ENCODE measurements at places on chromosomes 16 and 17.

GRCh38 chr16:68200088-68200783, 35.7 kb downstream of the ESRP2 start:
- DNase-seq: no peak

GRCh38 chr17:68197997-68198930, 49.6 kb upstream of the AMZ2 start:
- no peak for DNase-seq

DNA sequence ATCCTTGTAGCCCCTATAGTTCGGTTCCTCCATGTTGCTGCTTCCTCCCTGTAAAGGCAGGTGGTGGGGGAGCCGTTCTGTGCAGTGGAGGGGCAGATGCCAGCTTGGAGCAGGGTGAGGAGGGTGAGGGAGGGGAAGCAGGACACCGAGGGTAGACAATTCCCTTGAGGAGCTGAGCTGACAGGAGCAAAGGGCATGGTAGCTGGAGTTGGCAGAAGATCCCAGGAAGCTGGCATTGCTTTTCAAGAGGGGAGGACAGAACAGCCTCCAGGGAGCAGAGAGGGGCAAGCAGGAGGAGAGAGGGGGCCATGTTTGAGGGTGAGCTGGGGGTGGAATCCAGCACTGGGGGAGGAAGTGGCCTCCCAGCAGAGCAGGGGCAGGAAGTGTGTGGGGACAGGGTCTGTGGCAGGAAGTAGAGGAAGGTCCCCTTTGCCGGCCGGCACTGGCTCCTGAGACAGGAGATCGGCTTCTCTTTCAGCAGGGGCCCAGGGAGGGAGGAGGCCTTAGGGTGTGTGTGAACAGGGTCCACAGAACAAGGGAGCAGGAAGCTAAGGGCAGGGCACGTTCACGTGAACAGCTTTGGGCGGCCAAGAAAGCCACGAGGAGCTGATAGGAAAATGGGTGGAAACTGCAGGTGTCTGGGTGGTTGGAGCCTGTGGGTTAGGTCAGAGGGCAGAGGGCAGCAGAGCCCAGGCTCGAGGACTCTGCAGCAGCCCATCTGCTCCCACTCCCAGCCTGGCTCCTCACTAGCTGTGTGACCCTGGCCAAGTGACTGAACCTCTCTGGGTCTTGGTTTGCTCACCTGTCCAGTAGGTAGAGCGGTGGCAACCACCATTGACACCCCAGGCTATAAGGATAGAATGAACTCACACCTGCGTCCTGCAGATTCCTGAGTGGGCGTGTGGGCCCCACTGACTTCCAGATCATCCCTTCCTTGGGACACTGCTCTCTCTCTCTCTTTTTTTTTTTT, 17.5 kb upstream of the SPNS2 start:
- DNase-seq: no peak

DNA sequence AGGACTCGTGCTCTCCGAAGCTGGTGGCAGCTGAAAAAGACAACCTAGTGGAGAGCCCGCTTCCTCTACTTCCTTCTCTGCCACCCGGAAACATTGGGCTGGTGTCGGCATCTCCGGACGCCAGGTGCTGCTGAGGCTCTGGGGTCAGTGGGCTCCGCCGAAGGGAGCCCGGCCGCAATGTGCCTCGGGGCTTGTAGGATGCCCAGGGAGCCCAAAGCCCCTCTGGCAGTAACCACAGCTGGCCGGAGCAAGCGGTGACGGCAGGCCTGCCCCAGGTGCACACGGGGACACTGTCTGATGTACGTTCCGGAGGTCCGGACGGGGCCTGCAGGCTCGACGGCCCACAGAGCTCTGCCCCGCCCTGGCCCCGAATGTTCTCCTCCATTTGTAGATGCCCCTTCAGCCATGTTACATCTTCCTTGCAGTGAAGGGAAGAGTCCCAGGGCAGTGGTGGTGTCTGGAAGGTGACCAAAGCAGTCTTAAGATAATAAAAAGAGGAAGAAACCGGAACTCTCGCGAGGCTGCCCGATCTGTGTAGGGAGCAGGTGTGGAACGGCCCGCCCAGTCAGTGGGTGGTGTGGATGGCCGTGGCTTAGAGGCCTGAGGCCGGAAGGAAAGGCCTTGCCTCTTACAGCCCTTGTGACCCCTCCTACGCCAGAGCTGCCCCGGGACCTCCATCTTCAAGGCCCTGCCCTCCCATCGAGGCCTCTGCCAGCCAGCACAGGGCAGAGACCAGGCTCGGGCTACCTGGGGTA, 22.6 kb downstream of the NDUFAF8 start:
- DNase-seq: no peak

DNA sequence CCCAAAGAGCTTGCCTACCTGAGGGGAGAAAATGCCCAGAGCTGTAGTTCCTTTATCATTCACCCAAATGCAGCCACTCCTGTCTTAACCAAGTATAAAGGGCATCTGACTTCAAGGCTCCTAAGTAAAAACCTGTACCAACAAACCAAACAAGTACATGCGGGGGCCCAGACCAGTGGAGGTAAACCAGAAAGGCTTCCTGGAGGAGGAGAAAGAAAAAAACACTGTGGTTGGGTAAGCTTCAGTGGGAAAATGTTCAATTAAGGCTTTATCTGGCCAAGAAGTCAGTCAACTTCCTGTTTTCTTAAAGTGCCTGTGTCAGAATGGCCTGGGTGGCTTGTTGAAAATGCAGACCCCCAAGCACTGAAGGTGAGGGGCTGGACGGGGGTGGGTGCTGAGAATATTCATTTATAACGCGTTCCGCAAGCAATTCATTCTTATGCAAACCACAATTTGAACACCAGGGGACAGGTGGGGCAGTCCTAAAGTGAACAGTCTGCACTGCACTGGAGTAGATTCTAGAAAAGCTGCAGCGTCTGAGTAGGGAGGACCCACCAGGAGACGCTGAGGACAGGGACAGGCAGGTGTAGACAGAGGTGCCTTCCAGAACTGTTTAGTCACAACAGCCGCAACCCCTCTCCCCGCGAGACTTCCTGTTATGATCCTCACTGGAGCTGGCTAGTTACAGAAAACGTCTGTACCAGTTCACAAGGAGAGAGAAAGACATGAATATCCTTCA, 467.1 kb downstream of the SOX9 start:
- no peak for DNase-seq

- DNase-seq: no peak
Measured at GRCh38 chr17:52160136-52160567, 1.6 kb upstream of the CA10 start.

DNA sequence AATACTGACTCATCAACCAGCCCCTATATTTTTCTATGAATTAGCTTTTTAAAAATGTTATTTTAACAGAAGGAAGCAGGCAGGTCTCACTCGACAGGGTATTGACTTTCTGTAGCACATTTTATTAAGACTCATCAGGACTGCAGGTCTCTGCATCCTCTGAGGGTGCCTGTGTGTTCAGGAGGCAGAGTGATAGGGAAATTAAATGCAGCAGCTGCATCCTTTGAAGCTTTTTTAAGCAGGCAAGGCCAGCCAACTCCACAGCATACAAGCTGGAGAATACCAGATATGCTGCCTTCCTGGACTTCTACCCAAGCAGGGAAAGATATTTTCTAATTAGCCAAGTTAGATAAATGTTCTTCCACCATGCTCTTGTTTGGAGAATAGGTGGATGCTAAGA, 124.9 kb downstream of the WSCD1 start:
- DNase-seq: no peak

DNA sequence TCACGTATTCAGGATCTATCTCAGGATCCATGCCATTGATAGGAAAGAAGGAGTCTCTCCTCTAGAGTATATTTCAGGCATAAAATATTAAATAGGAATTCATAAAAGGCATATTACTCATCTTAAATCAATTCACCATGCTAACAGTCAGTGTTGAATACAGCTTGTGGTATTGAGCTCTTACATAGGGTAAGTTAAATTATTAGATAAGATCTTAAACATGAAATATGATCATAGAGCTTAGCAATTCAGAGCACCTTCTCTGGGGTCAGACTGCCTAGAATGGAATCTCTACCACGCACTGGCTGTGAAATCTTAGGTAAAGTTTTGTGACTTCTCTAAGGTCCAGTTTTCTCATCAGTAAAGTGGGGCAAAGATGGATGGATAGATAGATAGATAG, 20.7 kb downstream of the MARCHF10 start:
- no peak for DNase-seq

DNA sequence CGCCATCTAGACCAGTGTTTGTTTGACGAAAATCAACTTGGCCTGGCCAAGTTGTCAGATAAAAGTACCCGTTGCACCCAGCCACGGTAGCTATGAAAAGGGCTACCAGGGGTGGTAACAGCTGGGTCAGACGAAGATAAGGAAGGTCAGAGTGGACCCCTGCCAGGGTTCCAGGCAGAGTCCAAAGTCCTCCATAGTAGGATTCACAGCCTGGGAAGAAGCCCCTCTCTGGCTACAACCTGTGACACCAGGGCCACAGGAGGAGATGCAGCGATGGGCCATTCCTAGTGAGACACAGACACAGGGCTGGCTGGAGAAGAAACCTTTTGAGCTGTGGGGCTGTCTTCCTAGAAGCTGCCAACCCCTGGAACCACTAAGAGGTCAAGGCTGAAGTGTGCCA, 39.3 kb downstream of the MEAK7 start:
- no peak for DNase-seq

GRCh38 chr17:43790311-43790940, 10.2 kb downstream of the CFAP97D1 start:
- no peak for DNase-seq

GRCh38 chr17:32261417-32261736, 4.3 kb upstream of the RHBDL3 start:
- no peak for DNase-seq

DNA sequence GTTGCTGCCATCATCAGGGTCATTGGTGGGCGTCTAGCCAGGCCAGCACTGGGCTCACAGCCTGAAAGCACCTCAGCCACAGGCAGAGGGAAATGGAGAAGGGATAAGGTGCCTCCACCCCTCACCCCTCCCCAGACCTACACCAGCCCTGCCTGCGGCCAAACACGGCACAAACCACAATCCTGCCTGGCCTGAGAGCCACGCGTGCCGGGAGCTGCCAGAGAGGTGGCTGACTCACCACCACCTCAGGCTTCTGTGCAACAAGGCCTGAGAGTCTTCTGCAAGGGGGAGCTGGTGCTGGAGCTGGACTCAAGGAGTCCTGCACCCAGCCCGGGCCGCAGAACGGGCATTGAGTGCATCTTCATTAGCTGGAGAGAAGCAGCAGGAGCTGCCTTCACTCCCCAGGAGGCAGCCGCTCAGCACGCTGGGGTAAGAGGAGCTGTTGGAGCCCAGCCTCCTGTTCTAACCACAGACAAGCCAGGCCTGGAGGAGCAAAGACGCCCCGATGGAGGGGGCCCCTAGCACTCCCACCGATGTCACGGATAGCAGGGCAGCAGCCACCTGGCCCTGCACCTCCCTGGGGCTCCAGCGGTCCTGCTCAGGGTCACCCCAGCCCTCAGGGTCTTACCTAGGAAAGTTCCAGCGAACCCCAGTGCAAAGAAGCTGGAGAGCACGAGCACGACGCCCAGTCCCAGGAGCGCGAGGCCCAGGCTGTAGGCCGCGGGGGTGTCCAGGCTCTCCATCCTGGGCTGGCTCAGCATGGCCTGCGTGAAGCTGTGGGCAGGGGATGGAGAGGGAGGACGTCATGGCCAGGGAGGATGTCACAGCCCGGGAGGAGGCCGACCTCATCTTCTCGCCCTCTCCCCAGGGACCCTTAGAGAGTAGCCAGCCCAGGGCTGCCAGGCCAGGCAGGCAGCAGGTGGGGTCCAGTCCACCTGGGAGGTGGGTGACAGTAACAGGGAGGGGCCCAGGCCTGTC, 16.0 kb upstream of the RASD1 start:
- DNase-seq: no peak

DNA sequence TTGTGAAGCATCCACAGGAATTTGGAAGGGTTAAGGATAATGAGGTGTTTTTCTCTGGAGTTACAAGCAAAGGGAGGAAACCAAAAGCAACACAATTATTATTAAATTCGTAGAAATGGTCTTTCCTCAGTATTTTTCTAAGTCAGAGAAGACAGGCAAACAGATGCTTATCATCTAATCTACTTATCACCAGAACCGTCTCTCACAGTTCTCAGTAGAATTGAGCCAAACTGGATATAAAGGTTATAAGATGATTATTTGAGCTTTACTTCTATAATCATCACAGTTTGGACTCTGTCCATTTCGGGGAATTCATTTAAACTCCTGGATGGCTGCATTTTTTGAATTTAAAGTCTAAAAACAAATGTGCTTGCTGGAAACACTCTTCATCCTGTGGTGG, 245.0 kb downstream of the KCNJ2 start:
- DNase-seq: peak; percentile 4

DNA sequence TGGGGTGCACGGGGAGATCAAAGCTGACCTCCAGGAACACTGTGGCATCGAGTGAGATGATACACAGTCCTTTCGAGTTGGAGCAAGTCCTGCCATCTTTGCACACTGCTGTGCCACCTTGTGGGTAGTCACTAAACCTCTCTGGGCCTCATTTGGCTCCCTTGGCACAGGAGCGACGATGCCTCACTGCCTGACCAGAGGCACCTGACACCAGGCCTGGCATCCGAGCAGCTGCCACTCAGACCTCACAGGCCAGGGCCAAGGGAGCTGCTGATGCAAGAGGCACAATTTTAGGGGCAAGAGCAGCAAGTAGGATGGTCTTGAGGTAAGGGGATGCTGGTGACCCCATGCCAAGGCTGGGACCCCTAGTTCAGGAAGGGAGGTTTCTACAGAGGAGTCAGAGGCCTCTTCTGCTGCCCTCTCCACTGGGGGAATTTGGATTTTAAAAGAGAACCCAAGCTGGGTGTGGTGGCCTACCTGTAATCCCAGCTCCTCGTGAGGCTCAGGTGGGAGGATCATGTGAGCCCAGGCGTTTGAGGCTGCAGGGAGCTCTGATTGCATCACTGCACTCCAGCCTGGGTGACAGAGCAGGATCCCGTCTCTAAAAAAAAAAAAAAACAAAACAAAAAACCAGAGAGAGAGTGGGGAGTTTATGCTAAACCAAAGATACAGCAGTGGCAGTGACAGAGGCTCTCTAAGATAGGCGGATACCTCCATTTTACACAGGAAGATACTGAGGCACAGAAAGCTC, 6.7 kb upstream of the ADGRG1 start:
- no peak for DNase-seq

GRCh38 chr17:69607162-69607834, 192.8 kb downstream of the MAP2K6 start:
- peak; percentile 75 for DNase-seq

DNA sequence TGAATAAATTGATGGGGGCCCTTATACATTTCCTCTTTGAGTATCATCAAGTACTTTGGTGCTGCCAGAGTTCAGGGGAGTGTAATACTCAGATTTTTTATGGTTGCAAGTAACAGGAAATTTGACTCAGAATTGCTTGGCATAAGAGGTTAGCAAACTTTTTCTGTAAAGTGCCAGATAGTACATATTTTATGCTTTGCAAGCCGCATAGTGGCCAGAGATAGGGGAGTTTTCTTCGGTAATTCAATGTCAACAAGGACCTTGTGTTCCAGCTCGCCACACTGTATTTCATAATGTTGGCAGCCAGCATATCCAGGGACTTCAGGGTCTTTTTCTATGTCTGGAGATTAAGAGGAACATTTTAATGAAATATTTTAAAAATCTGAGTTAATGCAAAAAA, 51.0 kb upstream of the MARCHF10 start:
- DNase-seq: no peak

GRCh38 chr17:83071966-83072562, 7.3 kb upstream of the METRNL start:
- no peak for DNase-seq

GRCh38 chr17:38466346-38467315, 38.4 kb downstream of the ARHGAP23 start:
- DNase-seq: no peak
